Activated T-helper 17 cell treated with anti-CD3 and anti-CD28 coated beads, Interleukin-2, amount 50 U/mL, for 72 hours (primary cell): ENCODE measurements at places on chromosomes 6 and 20. TPM values are rescaled to one million over a fixed set of nuclear protein-coding genes. Genes with fewer than 3 reads are reported as not detected.
A peak's percentile ranks its signal among the peaks of the same experiment; 100 is the strongest.

Gene GNRH2
- 13.7 TPM for total RNA-seq

GRCh38 chr6:169723200-169723909 lies 945 bp downstream of the PHF10 start:
- peak; percentile 46 for ATAC-seq
- H3K4me3 ChIP-seq: peak overlapping the region; percentile 98
- H3K27me3 ChIP-seq: no peaks in the 10 kb centered on the region
- peaks cover 14% of the 10 kb centered on the region for H3K4me1 ChIP-seq
- H3K36me3 ChIP-seq: peaks cover 33% of the 10 kb centered on the region
- H3K27ac ChIP-seq: peak overlapping the region; percentile 96

- H3K4me1 ChIP-seq: no peaks in the 10 kb centered on the region
- H3K36me3 ChIP-seq: no peaks in the 10 kb centered on the region
- H3K4me3 ChIP-seq: no peak overlapping the region
These were observed 87.0 kb downstream of the ANKRD60 start for GRCh38 chr20:58141496-58141895.

Gene TRIM39
- total RNA-seq: 16.1 TPM

GRCh38 chr6:140202964-140203515 lies 828.6 kb upstream of the CITED2 start:
- H3K4me1 ChIP-seq: no peaks in the 10 kb centered on the region
- H3K36me3 ChIP-seq: no peaks in the 10 kb centered on the region
- no peak overlapping the region for H3K27ac ChIP-seq
- no peak for ATAC-seq
- H3K27me3 ChIP-seq: no peaks in the 10 kb centered on the region
- no peak overlapping the region for H3K4me3 ChIP-seq

Gene MYLK4
- total RNA-seq: 0.28 TPM

DNA sequence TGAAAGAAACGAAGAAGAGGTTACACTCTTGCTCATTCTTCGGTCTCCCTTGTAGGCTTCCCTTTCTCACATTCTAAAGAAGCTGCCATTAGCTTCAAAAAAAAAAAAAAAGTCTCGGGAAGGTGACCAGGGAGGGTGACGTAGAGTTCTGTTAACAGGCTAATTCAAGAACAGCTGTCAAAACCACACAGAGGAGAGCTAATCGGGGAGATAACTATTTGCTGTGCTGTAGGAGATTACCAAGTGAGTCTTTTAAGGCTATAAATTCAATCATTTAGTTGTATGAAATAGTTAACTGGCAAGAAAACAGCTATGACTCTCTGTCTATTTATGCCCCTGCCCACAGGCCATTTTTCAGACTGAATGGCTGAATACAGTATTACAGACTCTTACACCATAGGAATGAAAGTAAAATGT lies 256.8 kb downstream of the SYNE1 start:
- H3K4me1 ChIP-seq: no peaks in the 10 kb centered on the region
- H3K36me3 ChIP-seq: no peaks in the 10 kb centered on the region
- peaks cover 24% of the 10 kb centered on the region for H3K27me3 ChIP-seq
- H3K27ac ChIP-seq: no peak overlapping the region
- no peak for ATAC-seq
- no peak overlapping the region for H3K4me3 ChIP-seq

- H3K27me3 ChIP-seq: peaks cover 8% of the 10 kb centered on the region
- no peak overlapping the region for H3K27ac ChIP-seq
- H3K4me1 ChIP-seq: no peaks in the 10 kb centered on the region
- H3K4me3 ChIP-seq: no peak overlapping the region
These were observed 16.5 kb upstream of the MLIP start for GRCh38 chr6:54094786-54095185.

DNA sequence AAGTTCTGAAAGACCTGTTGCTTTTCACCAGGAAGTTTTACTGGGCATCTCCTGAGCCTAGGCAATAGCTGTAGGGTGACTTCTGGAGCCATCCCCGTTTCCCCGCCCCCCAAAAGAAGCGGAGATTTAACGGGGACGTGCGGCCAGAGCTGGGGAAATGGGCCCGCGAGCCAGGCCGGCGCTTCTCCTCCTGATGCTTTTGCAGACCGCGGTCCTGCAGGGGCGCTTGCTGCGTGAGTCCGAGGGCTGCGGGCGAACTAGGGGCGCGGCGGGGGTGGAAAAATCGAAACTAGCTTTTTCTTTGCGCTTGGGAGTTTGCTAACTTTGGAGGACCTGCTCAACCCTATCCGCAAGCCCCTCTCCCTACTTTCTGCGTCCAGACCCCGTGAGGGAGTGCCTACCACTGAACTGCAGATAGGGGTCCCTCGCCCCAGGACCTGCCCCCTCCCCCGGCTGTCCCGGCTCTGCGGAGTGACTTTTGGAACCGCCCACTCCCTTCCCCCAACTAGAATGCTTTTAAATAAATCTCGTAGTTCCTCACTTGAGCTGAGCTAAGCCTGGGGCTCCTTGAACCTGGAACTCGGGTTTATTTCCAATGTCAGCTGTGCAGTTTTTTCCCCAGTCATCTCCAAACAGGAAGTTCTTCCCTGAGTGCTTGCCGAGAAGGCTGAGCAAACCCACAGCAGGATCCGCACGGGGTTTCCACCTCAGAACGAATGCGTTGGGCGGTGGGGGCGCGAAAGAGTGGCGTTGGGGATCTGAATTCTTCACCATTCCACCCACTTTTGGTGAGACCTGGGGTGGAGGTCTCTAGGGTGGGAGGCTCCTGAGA lies at the start of gene HFE:
Gene HFE, plus strand, starts transcription at position 146 of the 832 bp plus-strand sequence. Its CDS starts 12 bp downstream, at position 158.
- peak within 1 kb of the TSS; percentile 78 for H3K4me3 ChIP-seq
- ATAC-seq: peak; percentile 59
- H3K4me1 ChIP-seq: peaks cover 15% of the 10 kb centered on the region
- H3K36me3 ChIP-seq: no peaks in the 10 kb centered on the region
- no peaks in the 10 kb centered on the region for H3K27me3 ChIP-seq
- H3K27ac ChIP-seq: peak within 1 kb of the TSS; percentile 38

- H3K27me3 ChIP-seq: no peaks in the 10 kb centered on the region
- H3K4me1 ChIP-seq: no peaks in the 10 kb centered on the region
- H3K36me3 ChIP-seq: no peaks in the 10 kb centered on the region
- H3K4me3 ChIP-seq: no peak overlapping the region
- ATAC-seq: no peak
These were observed 359.5 kb downstream of the HACE1 start for GRCh38 chr6:104500265-104500664.

DNA sequence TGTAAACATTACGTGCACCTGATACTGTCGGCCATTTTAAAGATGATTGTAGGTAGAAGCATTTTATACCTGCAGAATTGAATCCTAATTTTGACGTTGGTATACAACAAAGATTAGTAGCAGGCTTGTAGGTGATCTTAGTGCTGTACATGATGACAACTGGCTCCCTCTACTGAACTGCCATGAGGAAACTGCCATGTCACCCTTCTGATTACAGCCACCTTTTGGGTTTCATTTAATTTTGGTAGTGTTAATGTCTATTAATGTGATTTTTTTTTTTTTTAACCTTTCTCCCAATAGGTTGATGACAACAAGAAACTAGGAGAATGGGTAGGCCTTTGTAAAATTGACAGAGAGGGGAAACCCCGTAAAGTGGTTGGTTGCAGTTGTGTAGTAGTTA lies 2.3 kb downstream of the RPS12 start:
- peaks cover 73% of the 10 kb centered on the region for H3K36me3 ChIP-seq
- H3K27me3 ChIP-seq: no peaks in the 10 kb centered on the region
- peaks cover 35% of the 10 kb centered on the region for H3K4me1 ChIP-seq
- ATAC-seq: no peak

Gene HRH3
- not detected for total RNA-seq

- ATAC-seq: no peak
- no peak overlapping the region for H3K27ac ChIP-seq
- H3K27me3 ChIP-seq: peaks cover 32% of the 10 kb centered on the region
- H3K36me3 ChIP-seq: no peaks in the 10 kb centered on the region
- H3K4me1 ChIP-seq: no peaks in the 10 kb centered on the region
These were observed 79.5 kb downstream of the BCAS1 start for GRCh38 chr20:53990768-53991450.

DNA sequence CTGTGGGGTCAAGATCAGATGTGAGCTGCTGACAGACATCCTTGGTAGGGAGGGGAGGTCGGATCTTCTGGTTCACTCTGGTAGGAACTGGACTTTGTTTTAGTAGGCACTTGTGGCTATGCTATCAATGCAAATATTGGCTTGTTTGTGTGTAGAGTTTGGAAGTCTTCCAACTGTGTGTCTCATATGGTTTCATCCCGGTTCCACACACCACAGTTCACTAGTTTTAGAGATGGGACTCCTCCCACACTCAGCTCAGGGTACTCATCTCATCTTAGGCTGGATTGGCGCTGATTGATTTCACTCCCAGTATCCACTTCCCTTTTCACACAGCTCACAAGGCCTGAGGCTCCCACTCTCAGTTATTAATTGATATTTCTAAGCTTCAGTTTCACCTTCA lies 161.3 kb downstream of the THBS2 start:
- H3K4me3 ChIP-seq: no peak overlapping the region
- no peaks in the 10 kb centered on the region for H3K4me1 ChIP-seq

DNA sequence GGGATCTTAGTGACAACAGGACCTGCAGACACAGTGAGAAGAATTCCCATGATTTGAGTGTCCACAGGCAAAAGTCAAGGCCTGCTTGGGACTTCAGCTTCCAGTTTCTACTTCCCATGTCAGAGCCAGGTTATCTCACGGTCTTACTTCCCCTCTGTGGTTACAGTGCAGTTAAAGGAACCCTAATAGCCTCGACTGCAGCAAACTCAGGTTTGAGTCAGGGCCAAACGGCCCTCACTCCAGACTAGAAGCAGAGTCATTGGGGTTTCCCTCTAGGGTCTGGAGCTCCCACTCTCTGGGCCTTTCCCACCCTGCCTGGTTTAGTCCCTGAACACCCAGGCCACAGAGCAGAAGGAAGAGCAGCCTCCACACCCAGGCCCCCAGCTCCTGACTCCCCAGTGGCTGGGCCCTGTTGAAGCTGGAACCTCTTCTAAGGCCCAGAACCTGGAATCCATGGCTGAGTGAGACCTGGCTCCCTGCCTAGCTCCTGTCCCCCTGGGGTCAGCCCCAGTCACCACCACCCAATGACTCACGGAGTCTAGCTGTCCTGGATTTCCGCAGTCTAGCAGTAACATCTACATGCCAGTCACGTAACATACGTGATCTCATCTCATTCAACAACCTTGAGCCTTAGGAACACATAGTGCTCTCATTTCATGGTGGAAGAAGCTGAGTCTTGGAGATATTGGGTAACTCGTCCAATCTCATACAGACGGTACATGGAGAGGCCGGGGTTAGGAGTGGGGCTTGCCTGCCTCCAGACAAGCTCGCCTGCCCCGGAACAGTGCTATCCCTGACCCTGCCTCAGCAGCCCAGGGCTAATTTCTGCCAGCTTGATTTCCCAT lies 9.2 kb upstream of the GHRH start:
- no peak overlapping the region for H3K27ac ChIP-seq
- no peak overlapping the region for H3K4me3 ChIP-seq
- no peaks in the 10 kb centered on the region for H3K36me3 ChIP-seq
- no peaks in the 10 kb centered on the region for H3K4me1 ChIP-seq

- ATAC-seq: peak; percentile 74
- peaks cover 12% of the 10 kb centered on the region for H3K4me1 ChIP-seq
- no peak overlapping the region for H3K27ac ChIP-seq
- H3K36me3 ChIP-seq: no peaks in the 10 kb centered on the region
These were observed 48.5 kb upstream of the OLIG3 start for GRCh38 chr6:137542713-137543112.
